ENCODE measurements at places on chromosomes 1 and 21.

DNA sequence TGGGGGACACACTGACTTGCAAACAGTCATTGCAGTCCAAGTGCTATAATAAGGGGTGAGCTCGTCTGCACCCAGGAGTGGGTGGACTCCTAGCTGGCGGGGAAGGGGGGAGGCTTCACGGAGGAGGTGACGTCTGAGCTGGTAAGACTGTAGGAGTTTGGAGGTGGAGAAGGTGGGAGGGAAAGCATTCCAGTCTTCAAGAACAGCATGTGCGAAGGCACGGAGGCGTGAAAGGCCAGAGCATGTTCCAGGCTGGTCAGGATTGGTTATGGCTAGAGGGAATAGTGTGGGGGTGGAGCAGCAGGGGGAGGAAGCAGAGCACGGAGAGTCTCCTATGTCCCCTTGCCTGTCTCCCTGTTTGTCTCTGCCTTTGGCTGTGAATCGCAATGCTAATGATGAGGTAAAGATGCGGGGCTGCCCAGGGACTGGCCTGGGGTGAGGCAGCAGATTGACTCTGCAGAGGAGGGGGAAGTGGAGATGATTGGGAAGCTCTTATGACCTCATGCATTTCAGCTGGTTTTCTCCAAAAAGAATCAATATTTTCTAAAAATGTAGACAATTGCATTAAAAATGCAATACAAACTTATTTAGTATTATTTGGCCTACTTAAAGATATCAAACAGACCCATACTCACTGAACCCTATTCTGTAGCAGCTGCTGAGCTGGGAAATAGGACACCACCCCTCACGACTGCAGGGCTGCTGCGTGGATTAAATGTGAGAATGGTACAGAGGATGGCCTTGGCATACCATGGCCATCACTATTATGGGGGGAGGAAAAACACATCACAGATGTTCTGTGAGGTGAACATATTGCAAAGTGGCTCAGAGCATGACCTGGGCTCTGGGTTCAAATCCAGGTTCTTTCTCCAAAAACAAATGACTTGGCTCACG is 2.6 kb upstream of the ZNF436 start:
- no peak for DNase-seq

GRCh38 chr21:44510508-44511218 is 29.3 kb downstream of the KRTAP10-1 start:
- peak; percentile 80 for DNase-seq

DNA sequence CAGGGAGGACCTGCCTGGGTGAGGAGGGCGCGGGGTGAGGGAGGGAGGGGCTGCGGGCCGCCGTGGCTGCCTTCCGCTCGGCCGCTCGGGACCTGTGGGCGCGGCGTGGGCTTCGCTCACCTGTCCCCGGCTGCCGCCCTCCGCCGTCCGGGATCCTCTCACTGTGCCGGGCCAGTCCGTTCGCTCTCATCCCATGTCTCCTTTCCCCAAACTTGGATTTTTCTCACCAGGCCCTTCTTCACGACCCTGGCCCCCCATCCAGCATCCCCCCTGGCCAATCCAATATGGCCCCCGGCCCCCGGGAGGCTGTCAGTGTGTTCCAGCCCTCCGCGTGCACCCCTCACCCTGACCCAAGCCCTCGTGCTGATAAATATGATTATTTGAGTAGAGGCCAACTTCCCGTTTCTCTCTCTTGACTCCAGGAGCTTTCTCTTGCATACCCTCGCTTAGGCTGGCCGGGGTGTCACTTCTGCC is 362 bp downstream of the ZBTB48 start:
- DNase-seq, result peak; percentile 76

DNA sequence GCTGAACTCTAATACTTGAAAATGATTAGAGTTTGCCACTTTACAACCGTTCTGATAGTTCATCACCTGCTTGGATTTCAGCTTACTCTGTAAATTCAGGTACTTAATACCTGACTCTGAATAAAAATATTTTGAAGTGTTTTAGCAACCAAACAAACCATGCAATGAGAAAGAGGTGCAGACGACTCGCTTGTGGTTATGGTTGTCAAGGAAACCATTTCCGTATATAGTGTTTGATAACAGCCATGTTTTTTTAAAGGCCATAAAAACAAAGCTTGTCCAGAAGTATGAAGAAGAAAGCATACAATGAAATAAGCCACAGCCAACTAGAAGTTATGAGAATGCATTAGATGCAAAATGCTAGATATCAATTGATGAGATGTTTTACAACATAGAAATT is 167.2 kb upstream of the HMCN1 start:
- DNase-seq, result peak; percentile 82

DNA sequence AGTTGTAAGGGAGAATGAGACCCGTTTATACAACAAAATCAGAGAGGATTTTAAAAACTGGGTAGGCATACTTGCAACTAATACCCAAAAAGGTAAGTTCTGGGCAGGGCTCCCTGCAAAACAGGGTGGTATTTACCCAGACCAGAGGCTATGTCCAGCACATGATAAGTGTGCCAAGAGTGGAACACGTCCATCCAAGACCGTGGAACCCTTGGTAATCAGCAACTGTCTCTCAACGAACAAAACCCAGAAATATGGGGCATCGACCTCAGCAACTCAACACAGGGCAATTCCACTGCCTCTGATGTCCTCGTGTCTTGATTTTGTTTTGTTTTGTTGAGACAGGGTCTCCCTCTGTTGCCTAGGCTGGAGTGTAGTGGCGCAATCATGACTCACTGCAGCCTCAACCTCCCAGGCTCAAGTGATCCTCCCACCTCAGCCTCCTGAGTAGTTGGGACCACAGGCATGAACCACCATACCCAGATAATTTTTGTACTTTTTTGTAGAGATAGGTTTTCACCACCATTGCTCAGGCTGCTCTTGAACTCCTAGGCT is 26.7 kb upstream of the MX1 start:
- no peak for DNase-seq

DNA sequence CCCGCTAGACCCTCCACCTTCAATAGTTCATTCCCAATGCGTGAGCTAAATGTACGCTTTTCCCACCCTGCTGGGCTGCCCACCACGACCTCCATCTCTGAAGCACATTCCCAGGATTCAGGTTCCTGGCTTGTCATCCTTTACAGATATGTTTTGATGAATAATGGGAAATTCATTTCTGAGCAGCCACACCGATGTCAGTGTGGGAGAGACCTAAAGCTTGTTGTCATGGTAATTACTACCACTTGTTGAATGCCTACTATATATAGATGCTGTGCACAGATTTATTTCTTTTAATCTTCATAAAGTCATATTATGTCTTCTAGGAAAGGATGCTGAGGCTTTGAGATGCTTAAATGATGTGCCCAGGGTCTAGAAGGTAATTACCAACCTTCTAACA is 8.0 kb downstream of the RCSD1 start:
- DNase-seq, result no peak

DNA sequence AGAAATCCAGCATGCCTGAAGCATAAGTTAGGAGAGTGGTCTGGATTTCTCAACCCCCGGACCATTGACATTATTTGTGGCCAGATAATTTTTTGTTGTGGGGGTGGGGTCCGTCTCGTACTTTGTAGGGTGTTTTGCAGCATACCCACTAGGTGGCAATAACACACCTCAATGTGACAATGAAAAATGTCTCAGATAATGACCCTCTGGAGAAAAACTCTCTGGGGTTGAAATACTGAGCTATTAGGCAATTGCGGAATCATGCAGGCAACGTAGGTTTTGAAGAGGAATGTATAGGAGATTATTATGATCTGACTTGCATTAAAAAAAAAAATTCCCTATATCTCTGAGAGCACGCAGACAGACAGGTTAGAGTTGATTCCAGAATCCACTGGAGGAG is 25.3 kb upstream of the RRP15 start:
- DNase-seq, result peak; percentile 77

DNA sequence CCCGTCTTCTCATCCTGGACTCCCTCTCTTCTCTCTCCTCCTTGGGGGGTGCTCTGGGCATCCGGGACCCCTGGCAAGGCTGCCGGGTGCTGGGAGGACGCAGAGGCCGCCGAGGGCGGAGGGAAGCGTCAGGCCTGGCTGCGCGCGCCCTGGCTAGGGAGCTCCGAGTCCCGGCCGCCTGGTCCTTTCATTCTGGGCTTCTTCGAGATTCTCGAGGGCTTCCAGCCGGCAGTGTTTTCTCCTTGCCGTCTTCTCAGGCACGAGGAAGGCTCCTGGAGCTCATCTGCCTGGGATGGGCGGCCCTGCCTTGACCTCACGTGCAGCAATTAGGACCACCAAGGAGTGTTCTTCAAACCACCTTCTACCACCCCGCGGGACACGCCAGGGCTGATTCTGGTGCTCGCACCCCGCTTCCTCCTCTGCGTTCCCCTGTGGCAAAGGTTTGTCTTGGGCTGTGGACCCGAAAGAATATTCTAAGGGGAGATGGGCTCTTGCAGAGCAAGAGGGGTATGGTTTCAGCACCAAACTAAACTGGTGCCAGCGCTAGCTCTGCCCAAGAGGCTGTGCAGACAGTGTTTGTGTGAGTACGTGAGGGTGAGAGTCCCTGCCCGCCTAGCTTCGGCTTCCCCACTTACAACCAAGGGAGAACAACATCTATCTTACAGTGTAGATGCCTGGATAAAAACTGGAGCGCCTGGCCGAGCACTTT is 36.5 kb downstream of the PIK3CD start:
- peak; percentile 45 for DNase-seq

DNA sequence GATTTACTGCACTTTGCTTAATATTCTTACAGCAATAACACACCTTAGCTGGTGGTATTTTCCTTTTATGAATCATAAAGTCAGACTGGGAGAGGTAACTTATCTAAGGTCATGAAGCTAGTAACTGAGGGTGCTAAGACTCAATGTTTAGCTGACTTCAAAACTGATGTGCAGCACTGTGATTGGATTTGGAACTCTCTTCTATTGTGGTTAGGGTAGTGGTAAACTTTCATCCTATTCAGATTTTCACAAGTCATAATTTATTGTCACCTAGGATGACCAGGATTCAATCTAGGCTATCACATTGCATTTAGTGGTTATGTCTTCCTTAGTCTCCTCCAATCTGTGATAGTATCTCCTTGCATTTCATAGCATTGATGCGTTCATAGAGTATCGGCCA is 18.9 kb downstream of the EPB41 start:
- no peak for DNase-seq

DNA sequence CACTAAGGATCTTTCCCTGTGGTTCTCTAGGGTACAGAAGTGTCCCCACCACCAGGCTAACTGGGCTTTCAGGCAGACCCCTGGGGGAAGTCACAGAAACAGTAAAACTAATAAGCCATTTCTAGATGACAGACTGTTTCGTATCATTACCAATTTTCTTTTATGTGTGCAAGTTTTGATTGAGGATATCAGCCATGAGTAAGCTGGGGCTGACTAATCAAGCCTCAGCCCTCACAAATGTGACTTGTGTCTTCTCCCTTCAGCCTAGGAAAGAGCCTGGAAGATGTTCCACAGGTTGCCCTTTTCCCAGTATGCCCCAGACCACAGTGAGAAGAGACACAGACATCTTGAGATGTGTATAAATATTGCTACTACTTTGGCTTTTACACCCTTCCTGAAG is 10.5 kb downstream of the PTGFRN start:
- DNase-seq, result no peak
